ENCODE measurements at places on chromosomes 2 and 18.

DNA sequence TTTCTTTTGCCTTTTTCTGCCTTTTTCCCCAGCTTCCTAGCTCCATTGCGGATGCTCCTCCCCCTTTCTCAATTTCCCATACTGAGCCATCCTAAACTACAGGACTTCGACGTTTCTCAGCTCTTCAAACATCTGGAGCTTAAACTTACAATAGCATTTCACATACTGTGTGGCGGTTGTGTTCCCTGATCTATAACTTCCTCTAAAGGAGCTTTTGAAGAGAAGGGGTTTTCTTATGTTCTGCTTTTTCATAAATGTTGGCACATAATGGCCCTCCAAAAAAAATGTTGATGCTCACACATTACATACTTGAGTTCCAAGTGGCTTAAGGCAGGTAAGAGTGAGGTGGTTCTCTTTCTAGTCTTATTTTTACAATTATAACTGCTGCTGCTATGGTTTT lies 87.4 kb downstream of the RNF144A start:
- DNase-seq, result no peak

- no peak for DNase-seq
These were observed 170.7 kb downstream of the ZNF804A start for GRCh38 chr2:184769023-184769422.

- no peak for DNase-seq
These were observed 353.6 kb upstream of the ID2 start for GRCh38 chr2:8328217-8328616.

- DNase-seq, result no peak
These were observed at the start of gene SLC5A7 for GRCh38 chr2:107986278-107987217. Gene SLC5A7 (plus strand): TSS chr2:107986524. CDS start chr2:107988156, 1,632 bp downstream.

- DNase-seq, result no peak
These were observed 121.0 kb downstream of the RAPGEF4 start for GRCh38 chr2:172856606-172857005.

DNA sequence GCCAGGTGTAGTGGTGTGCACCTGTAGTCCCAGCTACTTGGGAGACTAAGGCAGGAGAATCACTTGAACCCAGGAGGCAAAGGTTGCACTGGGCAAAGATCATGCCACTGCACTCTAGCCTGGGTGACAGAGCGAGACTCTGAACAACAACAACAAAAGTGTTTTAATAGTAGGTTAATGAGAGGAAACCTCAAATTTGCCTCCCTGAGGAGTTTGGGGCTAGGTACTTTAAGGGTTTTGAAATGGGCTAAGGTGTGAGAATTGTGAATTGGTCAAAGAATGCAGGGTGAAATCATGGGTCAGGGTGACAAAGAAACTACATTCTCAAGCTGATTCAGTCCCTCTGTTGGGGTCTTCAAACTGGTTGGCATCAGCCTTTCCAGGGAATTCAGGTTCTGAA lies 60.7 kb upstream of the BOD1L2 start:
- DNase-seq, result no peak

DNA sequence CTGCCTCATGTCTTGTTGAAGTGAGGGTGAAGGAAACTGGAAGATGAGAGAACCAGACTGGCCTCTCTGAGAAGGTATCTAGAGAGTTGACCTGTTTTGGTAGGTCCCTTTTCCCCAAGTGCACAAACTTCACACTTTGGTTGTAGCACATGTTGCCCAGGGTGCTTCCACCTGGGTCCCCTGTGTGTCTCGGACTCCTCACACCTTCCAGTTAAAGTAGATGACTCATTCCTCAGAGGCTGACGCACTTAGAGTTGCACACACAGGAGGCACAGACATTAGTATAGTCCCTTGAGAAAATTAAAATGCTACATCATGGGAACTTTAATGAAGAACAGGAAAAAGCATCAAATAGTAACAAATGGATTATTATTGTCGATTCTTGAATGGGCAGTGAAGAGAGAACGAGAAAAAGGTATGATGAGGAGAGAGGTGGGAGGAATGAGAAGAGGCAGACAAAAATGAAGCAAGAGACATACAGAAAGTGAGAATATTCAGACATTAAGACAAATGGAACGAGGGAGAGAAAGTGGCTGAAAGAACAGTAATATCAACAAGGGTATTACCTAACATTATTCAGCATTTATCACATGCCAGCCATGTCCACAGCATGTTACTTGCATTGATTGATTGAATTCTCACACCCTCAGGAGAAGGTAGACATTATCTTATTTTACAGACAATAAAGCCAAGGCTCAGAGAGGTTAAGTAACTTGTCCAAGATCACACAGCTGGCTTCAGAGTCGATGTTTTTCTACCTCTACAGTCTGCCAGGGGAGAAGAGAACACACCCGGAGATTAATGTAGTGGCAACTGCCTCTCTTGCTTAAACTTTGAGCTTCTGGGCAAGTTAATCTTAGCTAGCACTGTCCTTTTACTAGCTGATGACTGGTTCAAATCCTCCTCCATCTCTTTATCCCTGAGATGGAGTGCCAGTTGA lies 68.6 kb downstream of the FHOD3 start:
- DNase-seq, result no peak

All from effector CD8-positive, alpha-beta T cell (primary cell).